ENCODE measurements at places on chromosomes 2 and 18.

- DNase-seq = no peak
Measured at GRCh38 chr2:182980115-182980514, 58.1 kb downstream of the NCKAP1 start.

- DNase-seq = no peak
Measured at GRCh38 chr2:146853741-146854444, 990.9 kb upstream of the ACVR2A start.

- no peak for DNase-seq
Measured at GRCh38 chr2:52416340-52416739, 1351.3 kb upstream of the CHAC2 start.

- DNase-seq = no peak
Measured at GRCh38 chr2:144146076-144146475, 373.8 kb downstream of the ZEB2 start.

GRCh38 chr18:51862051-51862715 lies 477.8 kb upstream of the DCC start:
- DNase-seq = no peak

DNA sequence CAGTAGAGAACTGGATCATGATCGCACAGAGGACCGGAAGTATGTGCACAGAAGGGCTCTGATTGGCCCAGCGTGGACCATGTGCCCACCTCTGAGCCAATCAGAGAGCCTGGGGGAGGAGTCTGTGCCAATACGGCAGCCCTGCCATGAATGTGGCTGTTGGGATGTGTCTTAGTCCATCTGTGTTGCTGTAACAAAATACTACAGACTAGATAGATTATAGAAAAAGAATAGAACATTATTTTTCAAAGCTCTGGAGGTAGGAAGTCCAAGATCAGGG lies 132.0 kb downstream of the NDUFA10 start:
- DNase-seq = no peak

DNA sequence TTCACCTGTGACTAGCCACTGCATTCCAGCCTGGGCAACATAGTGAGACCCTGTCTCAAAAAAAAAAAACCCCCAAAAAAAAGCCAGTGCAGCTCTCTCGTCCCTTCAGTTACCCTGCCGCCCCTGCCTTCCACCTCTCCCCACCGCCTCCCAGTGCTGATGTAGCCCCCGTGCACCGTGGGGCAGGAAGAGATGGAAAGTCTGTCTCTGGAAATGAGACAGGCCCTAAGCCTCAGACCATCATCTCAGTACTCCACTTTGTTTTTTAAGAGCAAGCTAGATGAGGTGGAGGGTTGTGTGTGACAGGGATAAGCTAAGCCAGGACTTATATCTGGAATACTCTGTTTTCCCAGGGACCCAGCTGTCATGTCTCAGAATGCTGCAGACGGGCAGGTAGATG lies 32.0 kb downstream of the MERTK start:
- no peak for DNase-seq
